ENCODE measurements at places on chromosomes 6 and 20. TPM values are rescaled to one million over a fixed set of nuclear protein-coding genes. Genes with fewer than 3 reads are reported as not detected.

DNA sequence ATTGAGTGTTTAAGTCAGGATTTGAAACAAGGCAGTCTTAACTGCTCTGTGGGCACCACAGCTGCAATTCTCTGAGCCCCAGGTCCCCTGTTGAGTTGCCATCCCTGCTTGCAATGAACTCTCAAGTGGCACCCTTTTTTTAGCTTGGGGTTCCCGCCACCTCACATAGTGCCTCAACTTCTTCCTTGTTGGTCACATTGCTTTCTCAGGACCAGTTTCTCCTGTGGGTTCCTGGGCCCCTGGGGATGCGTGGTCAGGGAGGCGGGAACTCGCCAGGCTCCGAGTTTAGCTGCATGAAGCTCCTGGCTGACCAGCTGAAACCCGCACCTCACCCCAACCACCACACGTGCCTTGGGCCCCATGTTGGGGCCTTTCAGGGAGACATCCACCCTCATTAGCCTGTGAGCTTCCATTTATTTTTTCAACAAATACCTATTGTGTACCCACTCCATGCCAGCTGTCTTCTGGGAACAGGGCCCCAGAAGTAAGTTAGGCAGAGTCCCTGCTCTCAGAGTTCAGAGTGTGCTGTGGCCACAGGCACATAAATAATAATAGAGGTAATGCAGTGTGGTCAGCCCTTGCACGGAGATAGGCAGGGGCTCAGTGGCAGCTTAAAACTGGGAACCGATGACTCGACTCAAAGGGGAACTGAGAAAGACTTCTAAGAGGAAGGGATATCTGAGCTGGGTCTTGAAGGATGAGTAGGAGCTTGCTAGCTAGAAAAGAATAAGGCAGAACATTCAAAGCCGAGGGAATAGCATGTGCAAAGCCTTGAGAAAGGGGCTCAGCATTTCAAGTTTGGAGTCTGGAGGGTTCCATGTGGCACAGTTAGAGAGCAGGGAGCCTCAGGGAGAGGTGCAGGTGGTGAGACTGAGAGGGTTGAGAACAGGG is 33.9 kb upstream of the FAM83D start:
- DNase-seq, result no peak

SLC4A11 gene
- total RNA-seq, result 3.1 TPM

DNA sequence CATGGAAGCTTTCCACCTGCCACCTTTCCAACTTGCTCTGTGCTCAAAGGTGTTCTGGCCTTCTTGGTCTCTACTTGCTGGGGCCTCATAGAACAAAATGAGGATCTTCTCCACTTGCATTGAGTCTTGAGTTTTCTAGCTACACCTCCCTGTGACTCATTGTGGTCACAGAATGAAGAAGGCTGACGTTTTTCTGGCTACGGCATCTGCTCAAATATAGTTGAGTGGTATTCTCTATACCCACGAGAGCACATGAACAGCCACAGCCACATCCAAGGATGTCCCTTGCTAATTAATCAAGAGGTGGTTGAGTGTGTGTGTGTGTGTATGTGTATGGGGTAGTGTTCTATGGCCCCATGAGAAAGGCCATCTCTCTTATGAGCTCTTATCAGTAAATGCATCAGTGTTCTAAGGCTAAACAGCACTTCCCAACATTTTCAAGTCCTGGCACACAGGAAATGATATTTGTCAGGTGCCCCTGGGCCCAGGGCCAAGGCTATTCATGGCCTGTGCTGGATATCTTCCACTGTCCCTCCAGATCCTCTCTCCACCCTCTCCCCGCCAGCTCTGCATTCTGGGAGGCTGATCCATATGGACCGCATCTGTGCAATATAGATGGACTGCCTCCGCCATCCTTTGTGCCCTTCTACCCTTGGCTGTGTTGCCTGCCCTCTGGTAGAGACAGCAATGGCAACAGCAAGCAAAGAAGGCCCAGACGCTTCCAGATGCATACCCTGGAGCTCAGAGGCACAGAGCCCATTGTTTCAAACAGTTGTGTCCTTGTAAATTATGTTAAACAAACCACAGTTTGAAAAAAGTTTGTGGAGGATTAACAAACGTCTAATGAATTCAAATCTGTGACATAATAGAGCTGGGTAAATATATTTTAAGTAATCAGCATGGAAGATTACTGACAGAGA is 150.2 kb downstream of the LRFN2 start:
- DNase-seq, result no peak

DNA sequence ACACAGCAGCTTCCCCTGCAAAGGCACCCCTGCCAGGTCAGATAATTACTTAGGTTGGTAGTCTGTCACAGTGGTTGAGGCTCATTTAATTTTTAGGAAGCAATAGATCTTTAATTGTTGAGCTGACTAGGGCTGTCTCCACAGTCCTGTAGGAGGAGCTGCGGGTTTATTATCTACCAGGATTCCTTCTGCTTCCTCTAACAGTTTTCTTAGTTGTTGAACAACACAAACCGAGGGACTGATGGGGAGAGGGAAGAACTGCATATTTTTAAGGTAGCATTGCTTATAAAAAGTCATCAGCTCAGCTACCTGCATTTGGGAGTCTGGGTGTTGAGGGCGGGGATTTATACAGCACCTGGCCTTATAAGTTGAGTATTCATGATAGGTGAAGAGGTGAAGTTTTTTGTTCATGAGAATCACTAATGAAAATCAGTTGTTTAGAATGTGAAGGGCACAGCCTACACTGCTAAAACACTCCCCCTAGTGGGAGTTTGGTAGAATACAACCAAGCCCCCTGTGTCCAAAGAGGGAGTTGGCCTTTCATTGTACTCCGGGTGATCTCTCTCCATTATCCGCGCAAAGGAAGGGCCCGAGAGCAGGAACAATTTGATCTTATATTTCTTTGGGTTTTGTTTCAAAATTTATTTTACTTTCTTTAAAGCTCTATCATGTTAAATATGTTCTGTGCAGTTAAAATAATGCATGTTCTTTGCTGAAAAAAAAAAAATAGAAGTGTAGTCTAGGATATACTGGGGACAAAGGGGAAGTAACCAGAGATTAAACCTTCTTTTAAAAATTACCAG is 69.6 kb downstream of the SSR1 start:
- DNase-seq, result peak; percentile 26

C6orf52 gene
- 6.8 TPM for total RNA-seq

UBD gene
- 2.5 TPM for total RNA-seq

GPX6 gene
- total RNA-seq, result not detected

MCCD1 gene
- not detected for total RNA-seq

DNA sequence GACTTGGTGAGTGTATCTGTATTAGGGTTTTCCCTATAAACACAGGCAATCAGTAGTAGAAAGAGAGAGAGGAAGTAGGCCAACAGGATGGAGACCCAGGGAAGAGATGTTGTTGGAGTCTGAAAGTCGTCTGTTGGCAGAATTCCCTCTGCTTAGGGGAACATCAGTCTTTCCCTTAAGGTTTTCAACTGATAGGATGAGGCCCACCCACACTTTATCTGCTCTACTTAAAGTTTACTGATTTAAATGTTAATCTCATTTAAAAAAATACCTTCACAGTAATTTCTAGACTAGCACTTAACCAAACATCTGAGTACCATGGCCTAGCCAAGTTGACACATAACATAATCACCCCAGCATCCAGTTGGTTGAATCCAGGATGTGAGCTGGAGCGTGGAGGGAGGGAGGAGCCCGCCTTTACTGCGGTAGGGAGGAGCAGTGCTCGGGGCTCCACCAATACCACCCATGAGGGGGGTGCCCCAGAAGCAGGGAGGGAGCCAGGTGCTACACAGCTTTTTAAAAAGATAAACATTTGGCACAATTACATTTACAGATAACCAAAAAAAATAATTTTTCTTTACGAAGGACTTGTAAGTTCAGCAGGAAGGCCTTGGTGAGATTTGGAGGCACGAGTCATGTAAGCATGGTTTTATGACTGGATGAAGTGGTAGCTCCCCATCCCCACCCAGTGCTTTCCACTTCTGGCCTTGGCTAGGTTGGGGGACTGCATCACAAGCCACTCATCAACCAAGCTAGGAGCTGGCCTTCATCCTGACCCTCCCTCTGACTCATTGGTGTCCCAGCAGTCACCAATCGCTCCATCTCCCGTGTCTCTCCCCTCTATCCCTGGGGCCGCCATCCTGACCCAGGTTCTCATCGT is 18.4 kb upstream of the SNX9 start:
- no peak for DNase-seq

DNA sequence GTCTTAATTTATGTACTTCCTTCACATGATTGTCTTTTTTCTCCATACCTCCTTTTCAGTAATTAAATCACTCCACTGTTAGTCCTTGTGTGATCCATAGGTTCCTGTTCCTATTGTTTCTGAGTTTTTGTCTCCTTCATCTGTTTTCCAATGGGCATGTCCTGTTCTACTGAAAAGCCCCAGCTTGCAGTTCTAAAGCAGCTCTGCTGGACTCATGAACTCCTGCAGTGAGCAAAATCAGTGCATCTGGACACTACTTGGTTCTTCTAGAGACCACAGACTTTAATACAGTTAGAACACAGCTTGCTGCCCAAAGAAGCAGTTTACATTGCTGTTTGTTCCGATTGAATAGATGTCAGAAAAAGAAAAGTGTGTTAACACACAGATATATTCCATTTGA is 593.3 kb upstream of the HS3ST5 start:
- DNase-seq, result no peak

TAAR9 gene
- total RNA-seq, result not detected
